ENCODE measurements at places on chromosomes 7 and 10.

DNA sequence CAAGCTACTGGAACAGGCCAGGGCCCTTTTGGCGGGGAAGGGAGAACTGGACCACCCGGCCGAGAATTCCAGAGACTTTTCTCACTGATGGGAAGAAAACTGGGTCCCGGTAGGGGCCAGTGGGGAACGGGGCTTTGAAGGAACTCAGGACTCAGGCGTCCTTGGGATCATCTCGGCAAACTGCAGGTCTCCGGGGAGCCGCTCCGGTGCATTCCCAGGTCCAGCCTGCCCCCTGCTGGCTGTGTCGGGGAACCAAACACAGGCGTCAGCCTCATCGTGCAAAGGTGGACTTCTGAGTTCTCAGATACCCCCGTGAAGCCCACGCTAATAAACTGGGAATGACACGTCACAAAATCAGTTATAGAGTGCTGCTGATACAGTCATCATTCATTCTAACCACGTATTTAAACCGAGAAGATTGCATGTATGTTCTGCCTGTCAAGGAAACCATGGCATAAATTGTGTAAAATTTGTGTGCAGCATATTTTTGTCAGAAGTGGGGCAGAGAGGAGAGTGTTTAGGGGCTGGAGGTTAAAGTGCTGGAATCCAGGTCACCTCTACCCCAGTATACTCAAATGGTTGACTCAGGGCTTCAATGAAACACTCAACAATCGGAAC, 76.1 kb upstream of the CPXM2 start:
- peak; percentile 54 for DNase-seq

DNA sequence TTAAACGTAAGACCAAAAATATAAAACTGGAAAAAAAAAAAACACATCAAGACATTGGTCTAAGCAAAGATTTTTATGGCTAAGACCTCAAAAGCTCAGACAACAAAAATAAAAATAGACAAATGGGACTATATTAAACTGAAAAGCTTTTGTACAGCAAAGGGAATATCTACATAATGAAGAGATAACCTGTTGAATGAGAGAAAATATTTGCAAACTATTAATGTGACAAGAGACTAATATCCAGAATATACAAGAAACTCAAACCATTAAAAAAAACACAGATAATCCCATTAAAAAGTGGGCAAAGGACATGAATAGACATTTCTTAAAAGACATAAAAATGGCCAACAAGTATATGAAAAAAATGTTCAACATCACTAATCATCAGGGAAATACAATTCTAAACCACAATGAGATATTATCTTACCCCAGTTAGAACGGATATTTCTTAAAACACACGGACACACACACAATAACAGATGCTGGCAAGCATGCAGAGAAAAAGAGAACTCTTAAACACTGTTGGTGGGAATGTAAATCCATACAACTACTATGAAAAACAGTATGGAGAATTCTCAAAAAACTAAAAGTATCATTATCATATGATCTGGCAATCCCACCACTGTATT, 28.8 kb downstream of the CNOT4 start:
- DNase-seq = no peak

DNA sequence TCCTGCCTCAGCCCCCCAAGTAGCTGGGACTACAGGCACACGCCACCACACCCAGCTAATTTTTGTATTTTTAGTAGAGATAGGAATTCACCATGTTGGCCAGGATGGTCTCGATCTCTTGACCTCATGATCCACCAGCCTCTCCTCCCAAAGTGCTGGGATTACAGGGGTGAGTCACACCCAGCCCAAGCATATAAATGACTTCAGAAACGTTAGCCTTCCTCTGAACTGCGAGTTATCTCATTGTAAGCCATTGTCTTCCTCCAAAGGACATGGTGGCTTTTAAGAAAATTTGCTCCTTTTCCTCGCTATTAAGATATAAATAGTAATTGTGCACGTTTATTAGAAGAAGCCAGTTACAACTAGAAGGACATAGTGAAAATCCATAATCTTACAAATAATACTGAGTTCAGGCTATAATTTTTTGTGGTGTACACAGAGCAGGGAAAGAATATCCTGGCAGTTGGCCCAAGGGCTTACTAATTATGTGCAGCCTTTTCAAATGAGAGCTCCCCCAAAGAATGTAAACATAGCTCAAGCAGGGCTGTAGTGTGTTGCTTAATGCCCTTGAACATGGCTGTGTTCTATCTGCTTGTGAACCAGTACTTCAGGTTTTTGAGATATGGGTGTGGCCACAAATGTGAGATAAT, 495.8 kb downstream of the PARD3 start:
- DNase-seq = peak; percentile 97

DNA sequence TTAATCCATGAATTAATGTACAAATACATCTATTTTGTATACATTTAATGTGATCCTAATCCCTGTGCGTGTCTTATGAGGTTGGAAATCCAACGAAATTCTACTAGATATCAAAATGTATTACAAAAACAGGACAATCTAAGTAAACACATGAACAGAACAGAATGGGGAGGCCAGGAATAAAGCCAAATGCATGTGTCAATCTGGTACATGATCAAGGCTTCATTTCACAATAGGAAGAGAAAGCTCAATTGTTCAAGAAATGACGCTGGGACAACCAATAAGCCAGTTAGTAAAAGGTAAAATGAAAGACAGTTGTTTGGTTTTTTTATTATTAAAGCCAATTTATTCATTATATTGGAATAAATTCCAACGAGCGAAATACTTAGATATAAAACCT, 83.0 kb downstream of the COL13A1 start:
- DNase-seq = no peak

DNA sequence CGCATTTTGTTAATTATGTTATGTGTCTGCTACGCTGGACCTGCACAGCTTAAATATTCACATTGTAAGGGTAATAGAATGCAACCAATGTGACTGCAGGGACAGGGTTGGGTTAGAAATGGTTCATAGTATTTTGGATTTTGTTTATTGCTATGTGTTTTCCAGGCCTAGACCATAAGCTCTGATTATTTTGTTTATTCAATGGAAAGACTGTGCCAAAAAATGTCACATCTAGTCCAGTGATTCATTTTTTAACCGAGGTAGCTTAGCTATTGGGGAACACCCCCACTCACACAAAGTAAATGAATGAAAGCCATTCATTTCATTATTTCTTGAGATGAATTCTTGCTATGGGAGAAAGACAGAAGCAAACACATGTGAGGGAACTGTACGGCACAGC, 516.5 kb upstream of the ANKRD30A start:
- no peak for DNase-seq

DNA sequence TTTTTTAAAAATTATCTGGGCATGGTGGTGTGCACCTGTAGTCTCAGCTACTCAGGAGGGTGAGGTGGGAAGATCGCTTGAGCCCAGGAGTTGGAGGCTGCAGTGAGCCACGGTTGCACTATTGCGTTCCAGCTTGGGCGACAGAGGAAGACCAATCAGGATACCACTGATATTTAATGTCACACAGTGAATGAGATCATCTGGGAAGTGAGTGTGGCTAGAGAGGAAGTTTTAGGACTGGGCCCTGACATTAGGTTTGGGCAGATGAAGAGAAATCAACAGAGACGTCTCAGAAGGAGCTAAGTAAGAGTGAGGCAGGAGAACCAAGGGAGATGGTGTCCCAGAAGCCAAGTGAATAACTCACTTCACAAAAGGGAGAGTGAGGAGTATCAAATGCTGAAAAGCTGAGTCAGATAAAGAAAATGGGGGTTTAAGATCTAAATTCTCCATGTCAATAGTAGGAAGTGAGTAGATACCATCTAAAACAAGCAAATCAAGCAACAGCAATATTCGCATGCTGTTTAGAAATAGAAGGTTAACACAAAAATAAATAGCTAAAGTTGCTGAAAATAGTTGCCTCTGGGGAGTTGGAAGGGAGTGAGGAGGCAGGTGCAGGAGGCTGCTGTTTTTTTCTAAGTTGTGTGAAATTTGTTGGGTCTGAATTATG, 11.5 kb downstream of the PILRA start:
- no peak for DNase-seq

GRCh38 chr7:131222171-131222570, 105.5 kb upstream of the MKLN1 start:
- DNase-seq = no peak

- no peak for DNase-seq
Measured at GRCh38 chr7:50703654-50704053, 79.0 kb downstream of the GRB10 start.

GRCh38 chr10:1410469-1411395, 326.6 kb downstream of the ADARB2 start:
- DNase-seq = no peak

GRCh38 chr10:78901694-78902093, 167.1 kb upstream of the ZMIZ1 start:
- no peak for DNase-seq

DNA sequence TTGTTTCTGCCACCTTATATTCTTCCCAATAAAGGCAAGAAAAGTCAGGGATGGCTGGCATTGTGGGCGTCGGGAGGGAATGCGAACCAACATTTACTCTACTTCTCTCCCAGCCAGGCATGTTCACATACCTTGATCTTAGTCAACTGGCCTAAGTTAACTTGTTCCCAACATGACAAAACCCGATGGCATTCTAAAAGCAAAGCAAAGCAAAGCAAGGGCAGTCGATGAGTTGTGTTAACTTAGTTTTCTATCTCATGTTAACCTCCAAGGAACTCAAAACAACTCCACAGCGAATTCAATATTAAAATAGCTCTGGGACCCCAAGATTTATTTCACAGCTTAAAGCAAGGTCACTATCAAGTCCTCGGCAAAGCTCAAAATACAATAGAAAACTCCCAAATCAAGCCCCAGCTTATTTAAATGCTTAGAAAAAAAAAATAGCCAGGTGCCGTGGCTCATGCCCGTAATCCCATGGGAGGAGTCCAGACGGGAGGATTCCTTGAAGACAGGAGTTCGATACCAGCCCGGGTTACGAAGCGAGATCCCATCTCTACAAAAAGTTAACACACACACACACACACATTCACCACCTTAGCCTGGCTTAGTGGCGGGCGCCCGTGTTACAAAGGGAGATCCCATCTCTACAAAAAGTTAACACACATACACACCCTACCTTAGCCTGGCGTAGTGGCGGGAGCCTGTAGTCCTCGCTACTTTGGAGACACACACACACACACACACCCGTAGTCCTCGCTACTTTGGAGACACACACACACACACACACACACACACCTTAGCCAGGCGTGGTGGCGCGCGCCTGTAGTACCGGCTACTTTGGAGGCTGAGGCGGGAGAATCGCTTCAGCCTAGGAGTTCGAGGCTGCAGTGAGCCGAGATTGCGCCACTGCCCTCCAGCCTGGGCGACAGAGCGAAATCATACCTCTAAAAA, 901 bp upstream of the CCNY start:
- DNase-seq = peak; percentile 25

DNA sequence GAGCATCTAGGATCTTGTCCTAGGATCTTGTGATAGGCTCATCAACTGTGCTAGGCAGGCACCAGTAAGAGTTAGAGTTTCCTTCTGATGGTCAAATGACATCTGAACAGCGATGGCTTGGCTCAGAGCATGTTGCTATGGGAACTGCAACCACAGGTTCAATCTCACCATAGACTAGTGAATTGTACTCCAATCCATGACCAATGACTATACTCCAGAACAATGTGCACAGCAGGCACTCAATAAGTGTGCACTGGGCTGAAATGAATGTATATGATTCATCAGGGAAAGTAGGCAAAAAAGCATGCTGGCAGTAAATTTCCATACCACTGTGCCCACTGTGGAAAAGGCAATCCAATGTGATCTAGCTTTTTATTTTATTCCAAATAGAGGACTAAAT, 163.6 kb upstream of the HPS1 start:
- no peak for DNase-seq

DNA sequence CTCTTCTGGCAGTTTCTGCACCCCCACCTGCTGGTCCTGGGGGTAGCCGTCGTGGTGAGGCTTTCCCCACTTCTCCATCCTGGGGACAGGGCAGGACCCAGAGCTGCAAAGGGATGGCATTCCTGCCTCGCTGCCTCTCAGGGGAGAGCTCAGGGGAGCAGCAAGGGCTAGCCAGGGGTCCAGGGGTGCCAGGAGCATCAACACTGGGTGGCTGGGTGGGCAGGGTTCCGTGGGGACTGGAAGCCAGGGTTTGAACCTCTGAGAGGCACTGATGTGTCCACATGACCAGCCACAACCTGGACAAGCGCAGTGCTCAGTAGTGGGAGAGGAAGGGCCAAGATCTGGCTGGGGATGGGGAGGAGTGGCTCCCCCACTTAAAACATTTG, 5.6 kb downstream of the ABCB8 start:
- no peak for DNase-seq

- DNase-seq = no peak
Measured at GRCh38 chr7:144866189-144866588, 30.3 kb upstream of the TPK1 start.

DNA sequence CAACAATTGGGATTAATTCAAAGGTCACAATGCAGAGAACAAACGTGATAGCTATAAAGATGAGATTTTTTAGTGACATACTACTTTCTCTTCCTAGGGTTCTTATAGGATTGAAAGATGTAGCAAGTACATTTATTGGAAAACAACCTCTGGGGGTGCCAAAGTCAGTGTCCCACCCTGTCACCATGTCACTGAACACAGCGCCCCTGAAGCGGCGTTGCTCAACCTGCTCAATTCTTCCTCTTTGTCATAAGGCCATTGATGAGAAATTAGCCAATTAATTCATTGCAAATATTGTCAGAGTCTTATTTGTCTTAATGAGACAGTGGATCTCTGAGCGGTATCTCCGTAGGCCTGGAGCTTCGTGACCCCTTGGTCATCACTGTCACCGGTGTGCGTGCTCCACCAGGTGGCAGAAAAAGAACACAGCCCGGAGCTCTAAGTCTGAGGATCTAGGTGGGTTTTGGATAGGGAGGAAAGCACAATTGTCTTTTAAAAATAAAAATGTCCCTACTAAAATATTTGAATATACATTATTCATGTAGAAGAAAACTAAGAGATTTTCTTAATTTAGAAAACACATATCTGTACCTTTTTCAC, 362.6 kb downstream of the PAXIP1 start:
- DNase-seq = no peak

DNA sequence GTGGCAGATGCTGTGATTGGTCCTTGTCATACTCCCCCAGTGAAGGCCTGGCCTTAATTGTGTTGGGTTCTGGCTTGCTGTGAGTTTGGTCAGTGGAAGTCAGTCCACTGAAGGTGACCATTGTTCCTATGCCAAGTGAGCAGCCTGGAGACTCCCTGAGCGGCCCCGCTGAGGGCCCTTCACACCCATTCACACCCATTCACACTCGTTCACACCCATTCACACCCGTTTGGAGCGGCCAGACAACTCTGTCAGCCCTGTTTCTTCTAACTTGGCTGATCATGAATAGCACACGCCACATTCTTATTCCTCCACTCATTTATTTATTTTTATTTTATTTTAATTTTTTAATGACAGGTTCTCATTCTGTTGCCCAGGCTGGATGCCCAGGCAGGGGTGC, 61.5 kb downstream of the C10orf120 start:
- DNase-seq = no peak

GRCh38 chr10:117967149-117967650, 79.5 kb downstream of the RAB11FIP2 start:
- DNase-seq = no peak

DNA sequence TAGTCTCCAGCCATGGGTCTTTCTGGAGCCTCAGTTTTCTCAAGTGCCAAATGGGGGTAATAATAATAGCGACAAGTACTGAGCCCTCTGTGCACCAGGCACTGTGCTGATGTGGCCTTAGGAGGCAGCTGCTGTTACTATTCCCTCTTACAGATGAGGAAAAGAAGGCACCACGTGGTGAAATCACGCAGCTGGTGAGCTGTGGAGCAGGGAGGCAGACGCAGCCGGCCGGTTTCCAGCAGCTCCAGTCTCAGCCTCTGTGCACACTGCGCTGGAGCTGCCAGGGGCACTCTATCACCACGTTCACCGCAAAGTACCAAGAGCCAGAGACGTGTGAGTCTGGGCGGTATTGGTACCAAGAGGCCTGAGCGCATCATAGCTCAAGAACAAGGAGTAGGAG, 9.6 kb downstream of the PYROXD2 start:
- DNase-seq = peak; percentile 40
